Upper lobe of left lung (tissue), 6 donors: ENCODE measurements at places on chromosomes 3 and 15.
A peak's percentile ranks its signal among the peaks of the same experiment; 100 is the strongest.

GRCh38 chr3:32419742-32420125 lies 28.1 kb downstream of the CMTM7 start:
- no peak for DNase-seq

DNA sequence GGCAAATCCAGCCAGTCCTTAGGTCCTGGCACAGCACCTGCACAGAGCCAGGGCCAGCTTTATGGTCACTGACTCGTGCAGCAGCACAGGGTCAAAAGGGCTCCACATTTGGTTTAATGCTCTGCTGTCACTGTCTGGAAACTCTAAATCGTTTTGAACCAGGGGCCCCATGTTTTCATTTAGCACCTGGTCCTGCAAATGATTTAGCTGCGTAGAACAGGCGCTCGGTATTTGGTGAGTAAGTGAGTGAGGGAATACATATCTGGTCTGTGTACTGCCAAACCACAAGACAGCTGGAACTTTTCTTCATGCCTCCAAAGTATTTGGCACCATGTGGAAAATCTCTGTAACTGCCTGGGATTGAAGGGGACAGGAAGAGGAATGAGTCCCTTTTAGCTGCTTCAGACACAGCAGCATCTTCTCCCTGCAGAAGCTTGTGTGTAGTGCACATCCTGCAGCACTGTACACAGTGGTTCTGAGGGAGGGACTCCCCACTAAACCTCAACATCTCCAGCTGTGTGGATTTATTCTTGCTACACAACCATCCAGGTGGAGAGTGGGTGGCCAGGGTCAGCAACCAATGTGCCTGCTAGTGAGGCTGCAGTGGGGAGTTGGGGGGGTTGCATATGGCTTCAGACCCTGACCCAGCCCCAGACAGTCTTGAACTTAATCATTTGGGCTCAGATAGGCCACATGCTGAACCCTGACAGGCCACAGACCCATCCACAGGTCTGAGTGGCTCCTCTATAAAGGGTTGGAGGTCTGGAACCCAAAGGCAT lies 1.1 kb downstream of the SH2D7 start:
- DNase-seq: no peak

DNA sequence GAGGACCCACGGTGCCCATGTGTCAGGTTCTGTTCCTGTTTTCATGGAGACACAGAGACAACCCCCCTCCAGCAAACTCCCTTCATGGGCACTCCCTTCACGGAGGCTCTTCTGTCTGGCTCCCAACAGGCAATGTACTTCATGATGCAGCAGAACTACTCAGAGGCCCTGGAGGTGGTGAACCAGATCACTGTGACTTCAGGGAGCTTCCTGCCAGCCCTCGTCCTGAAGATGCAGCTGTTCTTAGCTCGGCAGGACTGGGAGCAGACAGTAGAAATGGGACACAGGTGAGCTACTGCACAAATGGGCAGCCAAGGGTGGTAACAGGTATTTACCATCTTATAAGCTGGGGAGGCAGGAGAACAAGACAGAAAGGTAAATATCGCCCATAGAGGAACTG lies 7.0 kb downstream of the TTC21A start:
- no peak for DNase-seq

GRCh38 chr3:135980343-135980742 lies 14.8 kb downstream of the PPP2R3A start:
- no peak for DNase-seq

- DNase-seq: no peak
These were observed 14.2 kb downstream of the TERC start for GRCh38 chr3:169750665-169751064.

- peak; percentile 12 for DNase-seq
These were observed 91.8 kb upstream of the TRPM1 start for GRCh38 chr15:31193291-31193690.

DNA sequence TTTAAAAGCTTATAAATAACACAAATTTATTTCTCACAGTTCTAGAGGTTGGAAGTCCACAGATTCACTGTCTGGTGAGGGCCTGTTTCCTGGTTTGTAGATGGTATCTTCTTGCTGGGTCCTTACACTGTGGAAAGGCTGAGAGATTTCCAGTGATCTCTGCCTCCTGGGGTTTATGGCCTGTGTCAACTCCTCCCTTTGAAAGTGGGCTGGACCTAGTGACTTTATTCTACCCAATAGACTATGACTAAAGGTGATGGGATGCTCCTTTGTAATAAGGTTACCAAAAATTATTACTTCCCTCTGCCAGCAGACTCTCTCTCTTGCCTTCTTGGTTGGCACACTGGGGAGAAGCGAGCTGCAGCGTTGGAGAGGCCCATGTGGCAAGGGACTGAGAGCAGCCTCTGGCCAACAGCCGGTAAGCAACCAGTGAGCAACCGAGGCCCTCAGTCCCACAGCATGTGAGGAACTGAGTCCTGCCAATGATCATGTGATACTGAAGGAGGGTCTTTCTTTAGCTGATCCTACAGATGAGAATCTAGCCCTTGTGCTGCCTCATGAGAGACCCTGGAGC lies 14.0 kb upstream of the COPG1 start:
- DNase-seq: no peak

- no peak for DNase-seq
These were observed 88.8 kb downstream of the CACNA1D start for GRCh38 chr3:53583161-53583690.

DNA sequence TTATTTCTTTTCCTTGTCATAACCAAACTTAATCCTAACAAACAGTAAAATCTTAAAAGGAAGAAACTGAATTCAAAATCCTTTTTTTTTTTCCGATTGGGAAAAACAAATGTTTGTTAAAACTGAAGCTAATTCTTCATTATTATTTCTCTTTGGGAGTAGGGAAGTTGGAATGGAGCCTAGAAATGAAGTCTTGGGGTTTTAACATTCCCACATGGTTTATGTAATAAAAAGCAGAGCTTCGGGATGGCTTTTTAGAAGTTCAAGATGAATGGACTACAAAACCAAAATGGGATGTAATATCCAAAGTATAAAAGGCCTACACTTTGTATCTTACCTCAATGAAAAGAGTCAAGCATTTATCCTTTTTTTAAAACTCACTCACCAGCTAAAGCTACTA lies 189.0 kb upstream of the TMC3 start:
- DNase-seq: no peak

DNA sequence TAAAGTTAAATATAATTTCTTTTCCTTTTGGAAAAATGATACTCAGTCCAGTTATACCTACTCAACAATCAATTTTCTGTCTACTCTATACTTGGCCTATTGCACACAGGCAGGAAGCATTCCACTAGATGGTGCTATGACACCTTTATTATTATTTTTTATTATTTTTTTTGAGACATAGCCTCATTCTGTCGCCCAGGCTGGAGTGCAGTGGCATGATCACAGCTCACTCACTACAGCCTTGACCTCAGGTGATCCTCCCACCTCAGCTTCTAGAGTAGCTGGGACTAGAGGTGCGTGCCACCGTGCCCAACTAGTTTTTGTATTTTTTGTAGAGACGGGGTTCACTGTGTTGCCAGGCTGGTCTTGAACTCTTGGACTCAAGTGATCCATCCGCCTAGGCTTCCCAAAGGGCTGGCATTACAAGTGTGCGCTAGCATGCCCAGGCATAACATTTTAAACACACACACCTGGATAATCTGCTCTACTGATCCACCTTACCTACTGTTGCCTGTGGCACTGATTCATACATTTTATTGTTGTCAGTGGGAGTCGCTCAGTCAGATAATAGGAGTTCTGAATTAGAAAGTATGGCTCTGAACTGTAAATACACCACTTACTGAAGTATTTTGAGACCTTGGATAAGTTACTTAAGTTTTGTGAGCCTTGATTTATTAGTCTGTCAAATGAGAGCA lies 56.2 kb downstream of the EIF3J start:
- DNase-seq: no peak

GRCh38 chr15:39501366-39502081 lies 79.4 kb upstream of the THBS1 start:
- DNase-seq: no peak

GRCh38 chr3:8732413-8732812 lies 1.2 kb upstream of the CAV3 start:
- DNase-seq: no peak

- DNase-seq: no peak
These were observed 34.2 kb downstream of the HMCES start for GRCh38 chr3:129312671-129313414.

- peak; percentile 24 for DNase-seq
These were observed 7.3 kb downstream of the GRIP2 start for GRCh38 chr3:14532691-14533456.

GRCh38 chr3:190265796-190266195 lies 56.5 kb downstream of the CLDN1 start:
- no peak for DNase-seq

DNA sequence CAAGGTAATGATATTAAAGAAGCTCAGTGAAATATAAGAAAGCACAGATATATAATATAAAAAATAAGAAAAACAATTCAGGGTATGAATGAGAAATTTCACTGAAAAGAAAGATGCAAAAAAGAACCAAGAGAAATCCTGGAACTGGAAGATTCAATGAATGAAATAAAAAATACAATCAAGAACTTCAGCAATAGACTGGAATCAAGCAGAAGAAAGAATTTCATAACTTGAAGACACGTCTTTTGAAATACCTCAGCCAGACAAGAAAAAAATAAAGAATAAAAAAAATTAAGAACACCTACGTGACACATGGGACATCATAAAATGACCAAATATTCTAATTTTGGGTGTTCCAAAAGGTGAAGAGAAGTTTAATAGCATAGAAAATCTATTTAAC lies 104.6 kb upstream of the NEO1 start:
- DNase-seq: no peak

- peak; percentile 78 for DNase-seq
These were observed 51.9 kb downstream of the CCK start for GRCh38 chr3:42214064-42214463.

- no peak for DNase-seq
These were observed 366.5 kb downstream of the LRRC3B start for GRCh38 chr3:26989037-26989436.

GRCh38 chr3:13536432-13536831 lies 12.5 kb upstream of the FBLN2 start:
- DNase-seq: no peak

- no peak for DNase-seq
These were observed 13.9 kb downstream of the EOGT start for GRCh38 chr3:68999605-69000004.

DNA sequence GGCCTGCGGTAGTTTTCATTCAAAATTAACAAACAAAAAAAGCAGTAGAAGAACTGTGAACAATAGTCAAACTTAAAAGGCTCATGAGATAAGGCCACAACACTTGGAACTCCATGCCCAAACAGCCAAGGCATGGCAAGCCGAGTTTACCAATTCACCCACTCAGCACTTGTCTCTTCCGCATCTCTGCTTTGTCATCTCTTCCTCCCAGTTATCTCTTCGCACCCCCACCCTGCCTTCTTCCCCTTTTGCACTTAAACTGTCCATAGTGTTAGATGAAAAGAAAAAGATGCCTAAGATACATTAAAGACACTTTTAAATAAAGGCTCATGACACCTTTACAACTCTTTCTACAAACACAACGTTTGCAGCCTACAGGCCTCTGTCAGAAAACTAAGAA lies 11.1 kb downstream of the TLE3 start:
- no peak for DNase-seq

DNA sequence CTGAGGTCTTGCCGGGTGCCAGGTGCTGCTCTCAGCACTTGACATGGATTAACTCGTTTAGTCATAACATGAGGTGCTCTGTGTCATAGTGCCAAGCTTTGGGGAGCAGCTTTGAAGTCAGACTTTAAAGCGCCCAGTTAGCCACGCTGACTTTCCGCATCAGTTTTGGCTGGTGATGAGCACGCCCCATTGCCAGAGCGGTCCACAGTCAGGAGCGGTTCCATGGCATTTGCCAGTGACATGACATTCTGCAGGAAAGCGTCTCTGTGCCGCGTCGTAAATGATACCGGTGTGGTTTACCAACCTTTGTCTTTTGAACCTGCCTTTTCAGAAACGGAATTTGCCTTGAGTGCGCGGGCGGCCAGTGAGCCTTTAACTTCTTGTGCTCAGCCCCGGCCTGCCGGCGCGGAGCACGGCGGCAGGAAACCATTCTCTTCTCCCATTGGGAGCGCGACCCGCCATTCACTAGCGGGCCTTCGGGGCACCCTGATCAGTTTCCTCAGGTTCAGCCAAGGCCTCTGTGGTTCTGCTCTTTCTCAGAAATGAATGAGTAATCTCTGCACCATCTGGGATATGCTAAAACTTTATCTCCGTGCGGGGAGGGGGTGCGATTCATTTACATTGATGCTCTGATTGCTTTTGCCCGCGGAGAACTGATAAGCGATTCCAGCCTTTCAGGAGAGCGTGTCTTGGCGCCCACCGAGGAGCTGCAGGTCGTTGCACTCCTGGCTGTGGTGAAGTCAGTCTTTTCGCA lies 1.7 kb upstream of the SLC2A2 start:
- DNase-seq: peak; percentile 23

DNA sequence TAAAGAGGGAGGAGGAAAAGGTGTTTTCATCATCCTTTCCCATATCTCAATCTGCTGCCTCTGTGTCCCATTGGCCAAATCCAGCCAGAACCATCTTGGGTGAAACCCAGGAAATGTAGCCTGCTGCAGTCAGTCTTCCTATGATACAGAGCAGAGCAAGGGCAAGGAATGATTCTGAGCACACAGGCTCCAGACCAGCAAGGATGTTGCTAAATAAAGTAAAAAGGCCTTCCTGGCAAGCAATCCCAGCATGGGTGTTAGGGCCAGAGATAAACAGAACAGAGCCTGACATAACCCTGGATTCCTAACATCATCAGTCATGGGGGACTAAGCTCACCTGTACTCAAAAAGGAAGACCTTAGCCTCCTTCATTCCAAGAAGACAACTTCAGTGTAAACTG lies 90.7 kb upstream of the AGTR1 start:
- no peak for DNase-seq

DNA sequence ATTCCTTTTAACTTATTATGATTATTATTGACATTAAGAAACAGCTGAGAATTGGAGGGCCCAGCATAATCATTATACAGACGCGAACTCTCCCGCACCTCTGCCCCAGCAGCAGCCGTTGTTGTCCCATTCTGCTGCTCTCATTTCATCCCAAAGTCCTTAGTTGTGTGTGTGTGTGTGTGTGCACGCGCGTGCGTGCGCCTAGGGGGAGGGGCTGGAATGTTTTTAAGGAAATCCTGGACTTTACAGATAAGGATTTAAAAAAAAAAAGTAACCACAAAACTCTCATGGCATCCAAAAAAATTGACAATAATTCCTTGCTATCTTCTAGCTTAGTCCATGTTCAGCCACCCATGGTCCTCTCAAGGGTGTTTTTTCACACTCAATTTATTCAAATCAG lies 134.2 kb downstream of the WNT7A start:
- no peak for DNase-seq

DNA sequence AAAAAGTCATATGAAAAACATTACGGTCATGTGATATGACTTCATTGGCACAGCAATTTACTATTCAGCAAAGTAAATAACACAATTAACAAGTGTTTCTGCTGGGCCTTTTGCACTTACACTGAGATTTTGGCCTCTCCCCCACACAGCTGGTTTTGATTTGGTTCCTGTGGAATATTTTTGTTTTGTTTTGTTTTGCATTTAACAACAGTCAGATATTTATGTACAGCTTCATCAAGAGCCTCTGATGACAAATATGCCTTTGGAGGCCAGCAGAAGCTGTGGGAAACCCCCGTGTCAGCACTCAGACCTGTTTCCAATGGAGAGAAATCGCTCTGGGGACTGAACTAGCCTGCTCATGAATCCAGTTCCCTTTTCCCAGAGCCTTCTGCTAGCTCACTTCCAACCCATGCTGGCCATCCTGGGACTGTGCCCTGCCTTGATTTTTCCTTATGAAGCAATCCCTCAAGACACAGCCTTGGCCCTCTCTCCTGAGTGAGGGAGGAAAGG lies 161.9 kb downstream of the ATG7 start:
- no peak for DNase-seq

- no peak for DNase-seq
These were observed 596.7 kb downstream of the FGF12 start for GRCh38 chr3:192130534-192131132.
